Type B pancreatic cell (in vitro differentiated cells): ENCODE measurements at places on chromosomes 3 and 15. TPM values are rescaled to one million over a fixed set of nuclear protein-coding genes. Genes with fewer than 3 reads are reported as not detected.

DNA sequence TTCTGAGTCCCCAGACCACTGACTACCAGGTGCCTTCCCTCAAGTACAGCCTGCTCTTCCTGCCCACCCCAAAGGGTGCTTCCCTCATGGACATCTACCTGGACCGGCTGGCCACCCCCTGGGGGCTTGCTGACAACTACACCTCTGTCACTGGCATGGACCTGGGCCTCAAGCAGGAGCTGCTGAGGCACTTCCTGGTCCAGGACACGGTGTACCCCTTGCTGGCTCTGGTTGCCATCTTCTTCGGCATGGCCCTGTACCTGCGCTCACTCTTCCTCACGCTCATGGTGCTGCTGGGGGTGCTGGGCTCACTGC, 9.3 kb downstream of the DISP2 start:
- no peak overlapping the region for H3K4me3 ChIP-seq
- H3K27ac ChIP-seq: no peak overlapping the region
- no peaks in the 10 kb centered on the region for H3K36me3 ChIP-seq
- H3K27me3 ChIP-seq: peaks cover 63% of the 10 kb centered on the region

GRCh38 chr15:89075101-89075640, 13.1 kb upstream of the ABHD2 start:
- H3K4me3 ChIP-seq: no peak overlapping the region
- H3K36me3 ChIP-seq: no peaks in the 10 kb centered on the region
- DNase-seq: no peak

GRCh38 chr3:170992854-170993253, 33.7 kb downstream of the SLC2A2 start:
- H3K36me3 ChIP-seq: no peaks in the 10 kb centered on the region
- peaks cover under 1% of the 10 kb centered on the region for H3K4me1 ChIP-seq
- no peak overlapping the region for H3K4me3 ChIP-seq
- H3K27me3 ChIP-seq: no peaks in the 10 kb centered on the region

DNA sequence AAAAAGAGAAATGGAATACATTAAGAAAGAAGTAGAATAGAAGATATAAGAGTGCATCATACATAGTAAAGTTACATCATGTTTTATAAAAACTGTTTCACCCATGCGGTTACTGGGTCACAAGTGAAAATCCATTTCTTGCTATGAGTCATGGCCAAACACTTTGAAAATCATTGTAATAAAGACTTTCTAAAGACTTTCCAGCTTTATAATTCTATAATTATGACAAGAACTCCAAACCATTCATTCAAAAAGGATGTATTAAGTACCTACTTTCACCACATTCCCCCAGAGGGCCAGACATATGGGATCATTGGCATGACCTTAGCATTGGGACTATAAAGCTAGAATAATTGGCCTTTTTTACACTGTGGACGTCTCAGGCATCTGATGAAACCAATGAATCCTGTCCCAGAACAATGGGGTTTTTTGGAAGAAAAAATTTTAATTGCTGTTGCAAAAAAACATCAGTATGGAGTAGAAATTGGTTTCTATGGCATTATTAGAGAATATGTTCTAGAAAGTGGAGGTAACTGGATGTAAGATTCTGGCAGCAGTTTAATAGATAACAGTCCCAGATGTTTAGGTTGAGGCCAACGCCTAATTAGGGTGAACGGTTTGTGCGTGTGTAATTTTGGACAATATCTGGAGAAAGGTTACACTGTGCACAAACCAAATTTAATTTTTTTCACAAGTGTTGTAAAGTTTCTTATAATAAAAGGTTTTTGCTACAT, 3.3 kb upstream of the SKIC8 start:
- H3K36me3 ChIP-seq: no peaks in the 10 kb centered on the region
- H3K27me3 ChIP-seq: peaks cover 3% of the 10 kb centered on the region
- peaks cover 24% of the 10 kb centered on the region for H3K4me1 ChIP-seq
- H3K4me3 ChIP-seq: peak overlapping the region; percentile 61

DNA sequence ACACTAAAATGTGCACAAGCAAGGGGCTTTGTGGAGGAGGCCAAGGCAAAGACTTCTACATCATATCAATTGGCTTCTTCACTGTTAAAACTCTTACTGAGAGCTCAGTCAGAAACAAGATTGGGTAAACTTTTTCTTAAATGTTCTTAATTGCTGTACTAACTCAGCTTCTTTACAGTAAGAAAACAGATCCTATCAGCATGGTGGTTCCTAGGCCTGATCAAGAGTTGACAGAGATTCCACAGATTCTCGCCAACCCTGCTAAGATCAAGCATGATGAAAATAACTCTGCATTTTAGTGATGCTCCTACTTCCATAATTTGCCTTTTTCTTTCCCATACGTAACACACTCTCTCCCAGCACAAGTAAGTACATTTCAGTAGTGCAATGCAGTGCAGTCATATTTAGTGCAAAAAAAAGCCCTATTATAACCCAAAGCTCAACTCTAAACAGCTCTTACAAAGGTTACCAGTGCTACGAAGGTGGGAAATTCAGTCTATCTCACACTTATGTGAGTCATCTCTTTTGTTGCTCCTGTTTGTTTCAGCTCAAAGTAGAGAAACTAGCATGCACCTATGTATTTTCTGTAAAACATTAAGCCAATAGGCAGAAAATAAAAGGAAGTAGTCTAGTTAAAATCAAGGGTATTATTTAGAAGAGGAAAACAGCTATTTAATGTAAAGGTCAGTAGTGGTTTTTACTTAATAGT, 29.9 kb downstream of the TIGIT start:
- H3K27me3 ChIP-seq: no peaks in the 10 kb centered on the region
- H3K4me1 ChIP-seq: peaks cover 16% of the 10 kb centered on the region
- no peaks in the 10 kb centered on the region for H3K36me3 ChIP-seq

DNA sequence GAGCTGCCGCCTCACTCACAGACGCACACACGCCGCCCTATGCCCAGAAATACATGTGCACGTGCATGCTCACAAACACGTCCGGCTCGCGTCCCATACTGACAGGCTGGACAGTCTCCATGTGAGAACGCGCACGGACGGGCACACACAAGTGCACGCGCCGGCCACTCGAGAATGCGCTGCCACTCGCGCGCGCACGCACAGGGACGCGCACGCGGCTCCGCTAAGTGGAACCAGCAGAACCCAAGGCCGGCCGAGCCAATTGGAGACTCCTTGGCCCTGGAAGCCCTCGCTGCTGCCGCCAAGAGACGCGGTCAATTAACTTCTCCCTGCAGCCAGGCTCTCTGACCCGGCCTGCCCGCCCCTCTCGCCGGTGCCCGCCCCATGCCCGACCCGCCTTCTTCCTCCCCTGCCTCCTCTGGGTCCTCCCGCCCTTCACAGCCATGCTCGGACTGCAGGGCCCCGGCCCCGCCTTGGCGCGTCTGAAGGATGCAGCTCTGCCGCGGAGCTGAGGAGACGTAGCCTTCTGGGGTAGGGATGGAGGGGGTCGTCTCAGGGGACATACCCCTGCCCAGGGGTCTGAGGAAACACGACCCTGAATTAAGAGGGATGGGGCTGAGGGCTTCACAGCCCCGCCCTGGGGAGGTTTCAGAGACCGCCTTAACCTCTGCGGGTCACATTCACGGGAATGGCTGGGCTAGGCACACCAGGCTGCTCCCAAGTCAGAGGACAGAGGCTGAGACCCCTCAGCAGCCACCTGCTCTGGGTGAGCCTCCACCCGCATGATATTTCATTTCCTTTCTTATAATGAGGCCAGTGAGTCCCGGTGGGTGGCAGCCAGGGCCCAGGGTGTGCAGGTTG, 15.0 kb downstream of the PTH1R start:
- peaks cover 10% of the 10 kb centered on the region for H3K36me3 ChIP-seq
- peak overlapping the region; percentile 85 for H3K4me3 ChIP-seq
- peaks cover 17% of the 10 kb centered on the region for H3K27me3 ChIP-seq
- DNase-seq: peak; percentile 83
- peaks cover 38% of the 10 kb centered on the region for H3K4me1 ChIP-seq

DNA sequence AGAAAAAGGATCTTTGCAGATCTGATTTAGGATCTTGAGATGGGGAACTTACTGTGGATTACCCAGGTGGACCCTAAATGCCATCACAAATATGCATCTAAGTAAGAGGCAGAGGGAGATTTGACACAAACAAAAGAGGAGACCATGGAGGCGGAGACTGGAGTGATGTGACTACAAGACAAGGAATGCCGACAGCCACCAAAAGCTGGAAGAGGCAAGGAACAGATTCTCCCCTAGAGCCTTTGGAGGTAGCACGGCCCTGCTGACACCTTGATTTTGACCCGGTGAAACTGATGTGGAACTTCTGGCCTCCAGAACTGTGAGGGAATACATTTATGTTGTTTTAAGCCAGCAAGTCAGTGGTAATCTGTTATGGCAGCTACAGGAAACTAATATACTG, 44.0 kb downstream of the GASK1A start:
- H3K36me3 ChIP-seq: no peaks in the 10 kb centered on the region
- no peak overlapping the region for H3K27ac ChIP-seq

DNA sequence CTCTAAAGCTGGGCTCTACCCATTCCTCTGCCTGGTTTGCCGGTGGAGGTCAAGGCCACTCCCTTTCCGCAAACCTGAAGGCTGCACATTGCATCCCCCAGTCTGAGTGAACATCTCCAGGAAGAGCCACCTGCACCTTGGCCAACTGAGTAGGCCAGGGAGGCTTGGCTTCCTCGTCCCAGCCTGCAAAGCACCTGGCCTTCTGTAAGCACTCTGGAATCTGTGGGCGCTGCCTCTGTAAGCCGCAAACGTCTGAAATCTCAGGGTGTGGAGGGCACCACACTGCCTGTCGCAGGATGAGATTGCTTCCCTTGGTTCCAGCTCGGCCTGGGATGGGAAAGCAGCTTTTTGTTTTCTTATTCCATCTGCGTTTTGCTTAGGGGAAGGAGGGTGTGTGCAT, 81.3 kb downstream of the SEC22A start:
- no peak overlapping the region for H3K27ac ChIP-seq
- no peaks in the 10 kb centered on the region for H3K27me3 ChIP-seq
- peaks cover 3% of the 10 kb centered on the region for H3K36me3 ChIP-seq
- H3K4me3 ChIP-seq: no peak overlapping the region

GRCh38 chr3:29644261-29644660, 363.4 kb downstream of the RBMS3 start:
- H3K27ac ChIP-seq: no peak overlapping the region
- no peaks in the 10 kb centered on the region for H3K27me3 ChIP-seq
- no peaks in the 10 kb centered on the region for H3K36me3 ChIP-seq
- peaks cover 26% of the 10 kb centered on the region for H3K4me1 ChIP-seq

PTPRG gene
- 29.3 and 77.2 TPM in 2 replicates for total RNA-seq

GOLGA8A gene
- 64.0 and 135 TPM in 2 replicates for total RNA-seq

SCN11A gene
- 0.21 and 1.4 TPM in 2 replicates for total RNA-seq

CACNA2D3 gene
- 1.8 and 2.5 TPM in 2 replicates for total RNA-seq

CADM2 gene
- 4.0 and 11.4 TPM in 2 replicates for total RNA-seq

COL7A1 gene
- 17.6 and 32.3 TPM in 2 replicates for total RNA-seq
